Sigmoid colon (tissue), 7 donors: ENCODE measurements at places on chromosomes 13 and 19. TPM values are rescaled to one million over a fixed set of nuclear protein-coding genes. Genes with fewer than 3 reads are reported as not detected.

- no peaks in the 10 kb centered on the region for H3K27me3 ChIP-seq
- no peak overlapping the region for H3K27ac ChIP-seq
- DNase-seq: no peak
- H3K36me3 ChIP-seq: no peaks in the 10 kb centered on the region
- H3K4me1 ChIP-seq: no peaks in the 10 kb centered on the region
- no peak overlapping the region for H3K4me3 ChIP-seq
These were observed 112.9 kb downstream of the TUBA3C start for GRCh38 chr13:19068691-19069090.

Gene ZNF497
- 0.54 TPM for total RNA-seq

- DNase-seq: peak; percentile 94
- peak overlapping the region; percentile 90 for H3K4me3 ChIP-seq
- no peaks in the 10 kb centered on the region for H3K36me3 ChIP-seq
- peak overlapping the region; percentile 95 for H3K27ac ChIP-seq
These were observed 1.1 kb upstream of the ARHGAP35 start for GRCh38 chr19:46859637-46860124.

DNA sequence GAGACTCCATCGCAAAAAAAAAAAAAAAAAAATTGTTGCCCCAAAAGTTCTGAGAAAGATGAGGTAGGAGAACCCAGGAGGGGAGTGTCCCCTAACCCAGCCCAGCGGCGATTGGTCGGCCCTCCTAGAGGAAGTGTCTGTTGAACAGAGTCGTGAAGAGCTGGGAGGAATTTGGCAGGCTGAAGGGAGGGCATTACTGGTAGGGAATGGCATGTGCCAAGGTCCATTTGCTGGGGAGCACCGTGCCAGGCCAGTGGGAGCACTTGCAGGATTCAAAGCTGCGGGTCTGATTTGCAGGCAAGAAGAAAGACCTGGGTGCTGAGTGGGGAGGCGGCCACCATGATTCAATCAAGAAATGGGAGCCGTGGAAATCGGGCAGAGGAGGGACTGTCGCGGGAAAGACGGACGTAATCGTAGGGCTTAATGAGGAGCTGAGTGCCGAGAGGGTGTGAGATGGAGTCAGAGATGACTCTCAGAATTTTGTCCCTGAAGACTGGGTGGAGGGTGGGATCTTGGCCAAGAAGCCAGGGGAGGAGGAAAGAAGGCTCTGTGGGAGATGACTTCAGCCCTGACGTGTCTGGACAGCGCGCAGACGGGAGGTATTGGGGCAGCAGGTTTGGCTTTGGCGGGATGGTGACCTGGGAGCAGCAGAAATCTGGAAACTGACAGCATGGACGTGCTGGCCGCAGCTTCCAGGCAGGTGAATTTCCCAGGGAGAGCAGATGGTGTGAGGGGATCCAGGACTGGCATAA, 15.4 kb downstream of the CERS4 start:
- H3K4me3 ChIP-seq: no peak overlapping the region
- H3K4me1 ChIP-seq: no peaks in the 10 kb centered on the region
- H3K27me3 ChIP-seq: no peaks in the 10 kb centered on the region
- H3K27ac ChIP-seq: no peak overlapping the region
- peak; percentile 73 for DNase-seq
- no peaks in the 10 kb centered on the region for H3K36me3 ChIP-seq

GRCh38 chr13:113408562-113408961, 44.6 kb upstream of the GRTP1 start:
- peak; percentile 17 for DNase-seq
- peaks cover 25% of the 10 kb centered on the region for H3K4me1 ChIP-seq
- no peaks in the 10 kb centered on the region for H3K36me3 ChIP-seq

- peak within 1 kb of the TSS; percentile 26 for H3K4me3 ChIP-seq
- H3K36me3 ChIP-seq: no peaks in the 10 kb centered on the region
- no peak for DNase-seq
- H3K4me1 ChIP-seq: peaks cover 16% of the 10 kb centered on the region
- H3K27ac ChIP-seq: no peak within 1 kb of the TSS
These were observed at the start of gene KLK10 for GRCh38 chr19:51019544-51019925. TSS of gene KLK10 (minus strand) at chr19:51019709. CDS start at chr19:51019130, 579 bp downstream.

DNA sequence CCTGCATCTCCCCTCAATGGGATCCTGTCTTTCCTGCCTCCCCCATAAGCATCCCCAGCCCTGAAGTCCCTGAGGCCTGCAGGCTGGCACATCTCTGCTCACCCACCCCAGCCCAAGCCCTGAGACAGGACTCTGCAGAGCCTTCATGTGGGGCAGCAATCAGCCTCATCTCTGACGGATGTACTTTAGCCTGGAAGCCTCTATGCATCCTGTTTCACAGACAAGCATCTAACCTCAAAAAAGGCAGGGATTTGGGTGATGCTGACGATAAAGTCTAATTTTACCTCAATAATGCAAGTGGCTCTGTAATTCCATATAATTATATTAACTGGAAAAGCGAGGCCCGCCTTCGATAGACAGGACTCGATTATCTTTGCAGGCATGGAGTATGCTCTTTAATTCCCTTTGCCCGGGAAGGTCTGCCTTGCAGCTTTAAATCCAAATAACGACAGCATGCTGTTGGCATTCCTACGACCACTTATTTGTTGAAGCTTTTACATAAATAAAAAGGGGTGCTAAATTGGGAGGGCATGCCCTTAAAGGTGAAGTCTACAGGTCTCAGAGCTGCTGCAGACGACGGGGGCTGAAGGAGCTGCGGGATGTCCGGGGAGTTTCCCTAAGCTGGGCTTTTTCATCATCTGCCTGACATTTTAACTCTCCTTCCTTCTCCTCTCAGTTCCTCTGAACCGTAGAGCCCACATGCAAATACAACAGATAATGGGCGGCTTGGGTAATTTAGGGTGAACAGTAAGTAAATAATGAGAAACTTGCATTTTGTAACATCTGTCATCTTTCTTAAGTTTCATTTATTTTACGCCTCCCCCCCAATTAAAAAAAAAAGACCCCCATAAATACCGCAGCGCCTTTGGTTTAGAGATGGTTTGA, 211.5 kb downstream of the URI1 start:
- H3K27me3 ChIP-seq: no peaks in the 10 kb centered on the region
- H3K4me1 ChIP-seq: no peaks in the 10 kb centered on the region
- H3K4me3 ChIP-seq: no peak overlapping the region
- no peak overlapping the region for H3K27ac ChIP-seq
- no peak for DNase-seq

Gene APBA3
- total RNA-seq: 28.2 TPM

GRCh38 chr13:34290661-34291060, 472.7 kb downstream of the RFC3 start:
- H3K27ac ChIP-seq: no peak overlapping the region
- DNase-seq: no peak
- H3K36me3 ChIP-seq: no peaks in the 10 kb centered on the region
- no peaks in the 10 kb centered on the region for H3K4me1 ChIP-seq

DNA sequence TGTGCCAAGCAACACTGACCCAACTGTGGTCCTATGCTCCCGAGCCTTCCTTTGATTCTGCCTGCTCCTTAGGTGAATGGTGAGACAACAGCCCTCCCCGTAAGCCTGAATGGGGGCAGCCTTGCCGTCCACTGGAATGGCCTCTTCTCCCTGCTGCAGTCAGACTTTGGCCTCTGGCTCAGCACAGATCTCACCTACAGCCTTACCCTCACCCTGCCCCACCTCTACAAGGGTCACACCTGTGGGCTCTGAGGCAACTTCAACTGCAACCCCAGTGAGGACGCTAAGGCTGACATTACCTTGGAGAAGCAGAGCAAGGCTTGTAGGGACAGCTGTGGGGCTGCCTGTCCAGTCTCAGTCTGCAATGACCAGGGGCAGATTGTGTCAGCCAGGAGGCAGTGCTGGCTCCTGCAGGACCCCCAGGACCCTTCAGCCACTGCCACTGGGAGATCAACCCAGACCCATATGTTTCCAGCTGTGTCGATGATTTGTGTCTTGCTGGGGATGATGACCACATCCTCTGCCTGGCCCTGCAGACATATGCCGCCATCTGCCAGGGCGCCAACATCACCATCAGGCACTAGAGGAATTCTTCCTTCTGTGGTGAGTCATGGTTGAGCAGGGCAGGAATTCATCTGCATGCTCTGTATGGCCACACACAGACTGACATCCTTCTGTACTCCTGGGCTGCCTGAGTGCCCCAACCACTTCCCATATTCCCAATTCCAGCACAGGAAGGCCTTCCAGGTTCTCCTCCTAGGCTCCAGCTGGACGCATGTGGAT, 27.3 kb upstream of the FXYD3 start:
- no peak for DNase-seq
- H3K4me1 ChIP-seq: peaks cover 10% of the 10 kb centered on the region
- no peak overlapping the region for H3K27ac ChIP-seq
- no peaks in the 10 kb centered on the region for H3K36me3 ChIP-seq

Gene MEIOSIN
- not detected for total RNA-seq

DNA sequence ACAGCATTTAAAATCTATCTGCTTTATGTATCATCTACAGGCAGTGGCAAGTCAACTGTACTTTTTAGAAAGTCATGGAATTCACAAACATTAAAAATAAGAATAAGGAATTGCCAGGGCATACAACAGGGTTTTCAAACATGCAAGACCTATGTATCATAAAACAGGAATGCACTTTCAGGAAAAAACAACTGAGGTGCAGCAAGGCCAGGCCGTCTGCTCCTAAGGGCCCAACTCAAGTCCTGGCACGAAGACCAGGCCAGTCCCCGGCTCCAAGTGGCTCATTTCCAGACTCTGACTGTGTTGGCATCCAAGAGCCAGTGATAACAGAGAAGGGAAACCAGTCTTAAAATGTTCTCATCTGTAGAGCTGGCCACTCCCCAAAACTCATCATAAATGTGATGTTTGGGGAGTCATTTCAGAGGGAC, 7.1 kb downstream of the RFX2 start:
- peak overlapping the region; percentile 93 for H3K27ac ChIP-seq
- no peak overlapping the region for H3K4me3 ChIP-seq

Gene KASH5
- total RNA-seq: not detected

DNA sequence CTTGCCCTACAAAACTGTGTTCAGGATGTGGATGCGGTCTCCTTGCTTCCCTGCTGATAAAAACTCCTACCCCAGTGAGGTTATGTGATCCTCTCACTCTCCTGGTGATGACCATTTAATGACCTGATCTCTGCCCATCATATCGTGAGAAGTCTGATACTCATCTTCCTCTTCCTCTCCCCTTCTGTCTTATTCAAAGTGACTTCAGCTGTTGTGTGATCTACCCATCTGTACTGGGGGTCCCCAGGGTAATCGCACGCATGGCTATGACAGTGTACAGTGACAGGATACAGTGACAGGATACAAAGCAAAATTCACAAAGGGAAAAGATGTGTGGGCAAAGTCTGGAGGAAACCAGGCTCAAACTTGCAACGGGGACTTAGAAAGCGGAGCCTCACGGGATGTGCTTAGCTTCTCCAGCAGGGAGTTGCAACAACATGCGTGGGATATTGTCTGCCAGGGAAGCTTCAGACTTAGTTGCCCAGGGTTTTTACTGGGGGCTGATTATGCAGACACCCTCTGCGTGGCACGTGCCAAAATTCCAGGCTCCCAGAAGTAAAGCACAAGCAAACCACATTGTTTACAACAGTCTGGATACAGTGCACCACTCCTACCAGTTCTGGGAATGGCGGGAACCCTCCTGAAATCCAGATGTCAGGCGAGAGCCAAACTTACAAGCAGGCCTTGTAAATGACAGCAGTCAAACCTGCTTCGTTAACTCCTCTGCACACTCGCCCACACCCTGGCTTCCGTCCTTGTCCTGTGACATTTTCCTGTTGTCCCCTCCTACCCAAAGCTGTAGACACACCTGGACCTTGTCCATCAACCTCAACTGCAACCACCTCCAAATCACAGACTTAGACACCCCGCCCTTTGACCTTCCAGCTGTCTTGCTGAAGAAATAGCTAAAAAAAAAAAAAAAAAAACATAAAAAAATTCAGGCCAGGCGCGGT, 18.0 kb upstream of the GARRE1 start:
- H3K4me1 ChIP-seq: no peaks in the 10 kb centered on the region
- no peaks in the 10 kb centered on the region for H3K36me3 ChIP-seq
- DNase-seq: no peak

- no peaks in the 10 kb centered on the region for H3K4me1 ChIP-seq
- H3K36me3 ChIP-seq: no peaks in the 10 kb centered on the region
- DNase-seq: no peak
- H3K27ac ChIP-seq: no peak overlapping the region
- no peaks in the 10 kb centered on the region for H3K27me3 ChIP-seq
These were observed 17.5 kb downstream of the DLEU7 start for GRCh38 chr13:50826035-50826434.

Gene DNAAF3
- total RNA-seq: not detected

Gene RFXAP
- total RNA-seq: 8.3 TPM

Gene KLK14
- not detected for total RNA-seq

- no peaks in the 10 kb centered on the region for H3K36me3 ChIP-seq
- peak overlapping the region; percentile 94 for H3K27ac ChIP-seq
- peak overlapping the region; percentile 75 for H3K4me3 ChIP-seq
These were observed 601 bp downstream of the SLC46A3 start for GRCh38 chr13:28718196-28718542.

Gene CYP4F3
- not detected for total RNA-seq

Gene ATCAY
- 1.5 TPM for total RNA-seq

Gene NALCN
- total RNA-seq: 0.33 TPM

GRCh38 chr13:48493066-48493765, 39.7 kb downstream of the RCBTB2 start:
- no peak overlapping the region for H3K27ac ChIP-seq
- no peaks in the 10 kb centered on the region for H3K4me1 ChIP-seq

Gene LAMP1
- 77.3 TPM for total RNA-seq

Gene IFNL1
- total RNA-seq: not detected

DNA sequence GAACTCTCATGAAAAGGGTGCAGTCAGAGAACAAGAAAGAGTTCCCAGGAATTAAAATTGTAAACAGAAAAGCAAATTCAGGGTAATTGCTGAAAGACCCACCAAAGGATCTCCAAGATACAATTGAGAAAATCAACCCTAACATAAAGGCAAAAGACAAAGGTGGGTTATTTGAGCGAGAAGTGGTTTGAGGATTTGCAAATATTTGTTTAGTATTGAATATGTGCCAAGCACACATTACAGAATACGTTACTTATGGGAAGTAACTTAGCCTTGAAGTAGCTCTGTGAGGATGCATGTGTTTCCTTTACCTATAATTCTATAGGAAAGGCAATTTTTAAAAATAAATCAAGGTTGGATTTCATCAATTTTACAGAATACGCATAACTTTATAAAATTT, 10.0 kb upstream of the CEACAM21 start:
- H3K36me3 ChIP-seq: no peaks in the 10 kb centered on the region
- peaks cover 90% of the 10 kb centered on the region for H3K27me3 ChIP-seq
- H3K27ac ChIP-seq: no peak overlapping the region
- no peak for DNase-seq

DNA sequence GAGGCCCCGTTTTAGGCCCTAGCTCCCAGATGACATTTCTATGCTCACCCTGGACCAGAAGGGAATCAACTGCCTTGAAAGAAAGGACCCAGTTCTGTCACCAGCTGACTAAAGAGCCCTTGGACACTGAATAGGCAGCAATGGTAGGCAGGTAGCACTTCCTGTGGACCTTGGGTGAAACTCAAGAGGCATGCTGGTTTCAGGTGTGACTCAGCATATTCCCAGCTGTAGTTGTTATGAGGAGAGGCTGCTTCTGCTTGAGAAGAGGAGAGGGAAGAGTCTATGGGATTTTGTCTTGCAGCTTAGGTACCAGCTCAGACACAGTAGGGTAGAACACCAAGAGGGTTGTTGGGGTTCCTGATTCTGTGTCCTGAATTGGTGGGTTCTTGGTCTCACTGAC, 37.9 kb upstream of the HTR2A start:
- no peak overlapping the region for H3K4me3 ChIP-seq
- H3K27ac ChIP-seq: no peak overlapping the region
- no peaks in the 10 kb centered on the region for H3K36me3 ChIP-seq
- no peak for DNase-seq
